ENCODE measurements at places on chromosomes 1 and 21.

DNA sequence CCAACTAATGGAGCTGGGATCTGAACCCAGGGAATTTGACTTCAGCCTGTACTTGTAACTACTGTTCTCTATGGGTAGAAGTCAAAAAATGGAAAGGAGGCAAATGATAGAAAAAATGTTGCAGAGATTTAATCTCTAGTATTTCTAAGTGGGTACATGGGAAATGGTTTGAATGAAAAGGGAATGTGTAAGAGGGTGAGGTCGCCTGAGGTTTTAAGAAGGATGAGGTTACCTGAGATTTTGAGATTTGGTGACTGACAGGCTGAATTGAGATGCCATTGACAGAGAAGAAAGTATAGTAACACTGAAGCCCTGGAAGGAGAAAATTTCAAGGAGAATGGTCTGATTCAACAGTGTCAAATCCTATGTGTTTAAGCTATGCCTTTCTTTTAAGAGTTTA, 5.5 kb downstream of the CAMSAP2 start:
- no peak for DNase-seq
- no peaks in the 10 kb centered on the region for H3K27me3 ChIP-seq
- no peak overlapping the region for H3K4me3 ChIP-seq
- no peak overlapping the region for H3K27ac ChIP-seq
- H3K4me1 ChIP-seq: peaks cover 4% of the 10 kb centered on the region

- no peak overlapping the region for H3K4me3 ChIP-seq
- H3K36me3 ChIP-seq: peaks cover 16% of the 10 kb centered on the region
- H3K4me1 ChIP-seq: peaks cover 14% of the 10 kb centered on the region
- no peak overlapping the region for H3K27ac ChIP-seq
Observed at GRCh38 chr1:203043830-203044545, 17.7 kb downstream of the PPFIA4 start.

DNA sequence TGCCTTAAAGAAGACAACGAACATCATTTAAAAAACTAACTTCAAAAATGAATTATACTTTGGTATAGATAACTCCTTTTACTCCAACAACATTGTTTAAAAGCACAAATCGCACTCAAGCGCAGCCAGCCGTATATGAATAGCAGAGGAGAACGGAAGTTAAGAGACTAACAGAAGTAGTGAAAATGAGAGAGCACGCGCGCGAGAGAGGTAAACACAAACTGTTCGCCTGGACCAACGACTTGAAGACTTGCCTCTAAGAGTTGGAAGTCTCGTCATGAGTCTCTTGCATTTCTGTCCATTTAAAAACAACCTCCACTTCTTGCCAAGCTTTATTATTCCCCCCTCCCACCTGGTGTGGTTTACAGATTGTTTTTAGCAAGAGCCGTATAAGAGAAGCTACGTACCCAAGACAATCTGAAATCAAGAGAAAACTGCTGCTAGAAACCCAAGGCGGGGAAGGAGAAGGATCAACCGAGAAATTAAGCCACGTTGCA, 479 bp downstream of the SELENOF start:
- DNase-seq: peak; percentile 48
- peaks cover 4% of the 10 kb centered on the region for H3K4me1 ChIP-seq
- H3K27me3 ChIP-seq: no peaks in the 10 kb centered on the region
- no peaks in the 10 kb centered on the region for H3K36me3 ChIP-seq
- H3K27ac ChIP-seq: peak overlapping the region; percentile 79
- peak overlapping the region; percentile 71 for H3K4me3 ChIP-seq

- H3K27me3 ChIP-seq: no peaks in the 10 kb centered on the region
- H3K36me3 ChIP-seq: no peaks in the 10 kb centered on the region
- H3K4me1 ChIP-seq: peaks cover 21% of the 10 kb centered on the region
- peak; percentile 93 for DNase-seq
Observed at GRCh38 chr1:9207086-9207485, 27.5 kb upstream of the H6PD start.

DNA sequence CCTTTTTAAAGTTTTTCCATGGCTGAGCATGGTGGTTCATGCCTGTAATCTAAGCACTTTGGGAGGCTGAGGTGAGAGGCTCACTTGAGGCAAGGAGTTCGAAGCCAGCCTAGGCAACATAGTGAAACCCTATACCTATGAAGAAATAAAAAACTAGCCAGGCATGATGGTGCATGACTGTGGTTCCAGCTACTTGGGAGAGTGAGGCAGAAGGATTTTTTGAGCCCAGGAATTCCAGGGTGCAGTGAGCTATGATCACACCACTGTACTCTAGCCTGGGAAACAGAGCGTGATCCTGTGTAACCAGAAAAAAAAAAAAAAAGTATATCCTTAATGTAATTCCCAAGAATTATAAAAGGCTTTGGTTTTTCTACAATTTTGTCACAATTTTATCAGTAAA, 17.4 kb downstream of the DEPDC1 start:
- H3K4me3 ChIP-seq: no peak overlapping the region
- H3K4me1 ChIP-seq: no peaks in the 10 kb centered on the region
- no peaks in the 10 kb centered on the region for H3K27me3 ChIP-seq
- no peaks in the 10 kb centered on the region for H3K36me3 ChIP-seq
- H3K27ac ChIP-seq: no peak overlapping the region

GRCh38 chr1:33327587-33328325, 6.9 kb upstream of the A3GALT2 start:
- no peaks in the 10 kb centered on the region for H3K27me3 ChIP-seq
- peaks cover 28% of the 10 kb centered on the region for H3K4me1 ChIP-seq
- DNase-seq: peak; percentile 99
- H3K36me3 ChIP-seq: peaks cover 92% of the 10 kb centered on the region

GRCh38 chr1:244815600-244816099, 19.8 kb upstream of the COX20 start:
- no peaks in the 10 kb centered on the region for H3K4me1 ChIP-seq
- no peak for DNase-seq
- no peaks in the 10 kb centered on the region for H3K27me3 ChIP-seq
- H3K36me3 ChIP-seq: no peaks in the 10 kb centered on the region
- H3K4me3 ChIP-seq: no peak overlapping the region

- no peak overlapping the region for H3K27ac ChIP-seq
- H3K27me3 ChIP-seq: no peaks in the 10 kb centered on the region
- peaks cover 17% of the 10 kb centered on the region for H3K4me1 ChIP-seq
- peaks cover 71% of the 10 kb centered on the region for H3K36me3 ChIP-seq
- no peak for DNase-seq
Observed at GRCh38 chr21:34864370-34865149, 184.5 kb downstream of the RUNX1 start.

DNA sequence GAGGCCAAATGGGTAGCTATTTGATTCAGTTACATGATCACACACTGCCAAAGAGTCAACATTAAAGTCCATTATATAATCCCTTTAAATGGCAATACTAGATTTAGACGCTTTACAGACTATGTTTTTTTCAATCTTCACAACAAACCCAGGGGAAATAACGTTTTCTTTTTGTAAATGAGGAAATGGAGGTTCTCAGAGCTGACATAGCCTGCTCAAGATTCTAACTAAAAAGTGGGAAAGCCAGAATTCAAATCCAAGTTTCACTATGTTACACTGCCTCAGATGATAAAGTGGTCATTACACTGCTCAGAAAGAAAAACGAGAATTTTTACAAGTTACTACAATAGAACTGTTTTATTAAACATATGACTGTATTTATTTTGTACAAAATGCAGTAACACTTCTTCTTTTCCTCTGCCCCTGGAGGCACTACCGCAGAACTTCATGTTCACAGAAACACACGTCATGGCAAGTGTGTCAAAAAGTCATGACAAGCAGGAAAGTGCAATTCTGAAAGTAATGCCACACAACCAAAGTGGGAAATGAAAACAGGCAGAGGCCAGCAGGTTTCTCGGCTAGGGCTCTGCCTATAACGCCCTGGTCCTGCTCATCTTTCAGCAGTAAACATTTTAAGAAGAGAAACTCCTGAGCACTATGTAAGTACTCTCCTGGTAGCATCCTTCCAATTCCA, 19.0 kb downstream of the THEMIS2 start:
- H3K4me3 ChIP-seq: no peak overlapping the region
- DNase-seq: no peak
- no peaks in the 10 kb centered on the region for H3K27me3 ChIP-seq
- H3K36me3 ChIP-seq: peaks cover 22% of the 10 kb centered on the region
- H3K27ac ChIP-seq: no peak overlapping the region
- no peaks in the 10 kb centered on the region for H3K4me1 ChIP-seq

GRCh38 chr1:161267321-161267720, 8.8 kb downstream of the PCP4L1 start:
- peaks cover 3% of the 10 kb centered on the region for H3K27me3 ChIP-seq
- DNase-seq: no peak
- no peaks in the 10 kb centered on the region for H3K4me1 ChIP-seq

GRCh38 chr21:38246511-38246910, 10.3 kb upstream of the KCNJ15 start:
- no peak for DNase-seq
- no peak overlapping the region for H3K27ac ChIP-seq
- no peak overlapping the region for H3K4me3 ChIP-seq
- H3K4me1 ChIP-seq: peaks cover 7% of the 10 kb centered on the region
- H3K36me3 ChIP-seq: no peaks in the 10 kb centered on the region
- no peaks in the 10 kb centered on the region for H3K27me3 ChIP-seq

GRCh38 chr1:228003461-228004330, 3.1 kb upstream of the WNT3A start:
- no peak overlapping the region for H3K4me3 ChIP-seq
- H3K4me1 ChIP-seq: no peaks in the 10 kb centered on the region
- H3K27me3 ChIP-seq: peaks cover 67% of the 10 kb centered on the region
- H3K27ac ChIP-seq: no peak overlapping the region
- DNase-seq: no peak

GRCh38 chr1:172699111-172699510, 40.2 kb downstream of the FASLG start:
- no peaks in the 10 kb centered on the region for H3K27me3 ChIP-seq
- no peaks in the 10 kb centered on the region for H3K4me1 ChIP-seq
- H3K36me3 ChIP-seq: no peaks in the 10 kb centered on the region
- no peak overlapping the region for H3K27ac ChIP-seq
- H3K4me3 ChIP-seq: no peak overlapping the region
- DNase-seq: peak; percentile 65

DNA sequence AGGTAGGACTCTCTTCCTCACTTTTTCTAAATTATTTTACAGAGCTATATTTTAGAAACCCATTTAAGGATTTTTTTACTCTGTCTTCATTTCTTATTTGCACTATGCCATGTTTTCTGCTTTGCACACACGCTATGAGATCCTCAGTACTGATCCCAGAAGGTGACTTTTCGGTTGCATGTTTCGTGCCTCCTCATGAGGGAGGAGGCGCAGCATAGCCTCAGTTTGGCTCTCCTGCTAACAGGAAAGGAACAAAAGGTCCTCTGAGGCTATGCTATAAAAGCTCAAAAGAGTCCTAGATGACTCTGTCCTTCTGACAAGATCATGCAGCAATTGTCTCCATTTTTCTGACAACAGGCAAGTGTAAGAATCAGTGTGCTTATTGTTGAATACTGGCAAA, 189.7 kb downstream of the GPR52 start:
- H3K36me3 ChIP-seq: no peaks in the 10 kb centered on the region
- no peaks in the 10 kb centered on the region for H3K27me3 ChIP-seq
- DNase-seq: no peak
- no peak overlapping the region for H3K4me3 ChIP-seq
- H3K27ac ChIP-seq: no peak overlapping the region
- no peaks in the 10 kb centered on the region for H3K4me1 ChIP-seq

GRCh38 chr1:225253784-225254183, 174.1 kb downstream of the LBR start:
- peak; percentile 3 for DNase-seq
- no peak overlapping the region for H3K4me3 ChIP-seq
- H3K27me3 ChIP-seq: no peaks in the 10 kb centered on the region
- no peak overlapping the region for H3K27ac ChIP-seq

DNA sequence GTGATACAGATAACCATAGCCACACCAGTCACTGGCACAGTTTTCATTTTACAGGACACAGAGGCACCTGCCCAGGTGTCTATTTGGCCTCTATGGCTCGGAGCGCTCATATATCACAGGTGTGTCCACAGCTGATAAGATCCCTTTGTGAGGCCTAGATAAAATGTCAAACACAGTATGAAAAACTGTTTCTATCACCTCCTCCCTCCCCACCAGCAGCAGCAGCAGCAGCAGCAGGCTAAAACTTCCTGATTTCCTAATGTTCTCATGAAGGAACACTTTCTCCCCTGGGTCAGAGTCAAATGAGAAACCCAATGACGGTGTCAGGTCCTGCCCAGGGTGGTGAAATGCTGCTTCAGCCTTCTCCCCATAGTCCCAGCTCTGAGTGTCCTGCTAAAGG, 24.4 kb downstream of the ELAPOR1 start:
- H3K4me3 ChIP-seq: no peak overlapping the region
- DNase-seq: no peak
- H3K4me1 ChIP-seq: no peaks in the 10 kb centered on the region
- H3K27ac ChIP-seq: no peak overlapping the region
- H3K36me3 ChIP-seq: no peaks in the 10 kb centered on the region

DNA sequence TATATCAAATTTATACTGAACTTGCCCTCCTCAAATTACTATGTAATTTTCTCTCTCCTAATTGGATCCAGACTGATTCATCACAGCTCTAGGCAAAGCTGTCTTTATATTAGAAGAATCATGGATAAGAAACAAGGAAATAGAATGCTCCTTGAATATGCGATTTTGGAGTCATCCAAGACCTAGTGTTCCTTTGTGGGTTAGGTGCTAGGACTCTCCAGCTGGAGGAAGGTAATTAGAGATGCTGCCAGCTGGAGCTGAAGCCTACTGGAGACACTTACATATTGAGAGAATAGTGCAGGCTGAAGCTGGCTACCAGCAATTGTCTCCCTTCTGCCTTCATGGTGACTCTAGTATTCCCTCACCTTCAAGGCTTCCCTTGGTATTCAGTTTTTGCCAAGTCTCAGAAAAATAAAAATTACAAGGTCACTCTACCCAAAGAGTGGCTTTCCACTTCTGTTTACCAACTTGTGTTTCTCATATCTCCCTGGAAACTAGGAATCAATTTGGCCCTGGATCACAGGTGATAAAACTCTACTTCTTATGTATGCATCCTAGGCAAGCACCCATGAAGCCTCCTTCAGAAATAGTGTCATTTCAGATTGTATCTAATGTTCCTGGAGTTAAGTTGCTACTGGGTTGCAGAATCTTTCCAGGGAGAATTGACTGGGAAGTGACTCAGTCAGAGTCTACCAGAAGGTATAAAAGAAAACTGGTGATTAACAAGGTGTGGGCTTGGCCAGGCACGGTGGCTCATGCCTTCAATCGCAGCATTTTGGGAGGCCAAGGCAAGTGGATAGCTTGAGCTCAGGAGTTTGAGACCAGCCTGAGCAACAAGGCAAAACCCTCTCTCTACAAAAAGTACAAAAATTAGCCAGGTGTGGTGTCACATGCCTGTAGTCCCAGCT, 24.4 kb upstream of the DOCK7 start:
- no peaks in the 10 kb centered on the region for H3K36me3 ChIP-seq
- no peak overlapping the region for H3K4me3 ChIP-seq
- no peaks in the 10 kb centered on the region for H3K27me3 ChIP-seq
- no peak overlapping the region for H3K27ac ChIP-seq
- no peaks in the 10 kb centered on the region for H3K4me1 ChIP-seq
- no peak for DNase-seq

GRCh38 chr1:178263341-178263740, 169.4 kb downstream of the RASAL2 start:
- H3K4me3 ChIP-seq: no peak overlapping the region
- H3K4me1 ChIP-seq: peaks cover 8% of the 10 kb centered on the region
- H3K27ac ChIP-seq: peak overlapping the region; percentile 47
- H3K27me3 ChIP-seq: no peaks in the 10 kb centered on the region
- H3K36me3 ChIP-seq: no peaks in the 10 kb centered on the region

Data from IMR-90 (cell line).